ENCODE measurements at places on chromosomes 1 and 21. TPM values are rescaled to one million over a fixed set of nuclear protein-coding genes. Genes with fewer than 3 reads are reported as not detected.

GRCh38 chr1:24435782-24436365, 20.3 kb downstream of the NIPAL3 start:
- peaks cover 6% of the 10 kb centered on the region for H3K36me3 ChIP-seq
- H3K4me1 ChIP-seq, result no peaks in the 10 kb centered on the region

GRCh38 chr21:44753357-44753756, 42.0 kb upstream of the TSPEAR start:
- DNase-seq, result no peak
- no peak overlapping the region for H3K27ac ChIP-seq
- H3K4me1 ChIP-seq, result no peaks in the 10 kb centered on the region
- H3K36me3 ChIP-seq, result no peaks in the 10 kb centered on the region

GRCh38 chr1:69290291-69290690, 277.4 kb upstream of the LRRC7 start:
- no peak overlapping the region for H3K4me3 ChIP-seq
- no peak overlapping the region for H3K27ac ChIP-seq
- no peaks in the 10 kb centered on the region for H3K4me1 ChIP-seq
- H3K27me3 ChIP-seq, result no peaks in the 10 kb centered on the region
- no peak for DNase-seq
- H3K36me3 ChIP-seq, result no peaks in the 10 kb centered on the region

IFNLR1 gene
- total RNA-seq, result 6.8 TPM

ASPM gene
- 91.3 TPM for total RNA-seq
